ENCODE measurements at places on chromosomes 2 and 18. TPM values are rescaled to one million over a fixed set of nuclear protein-coding genes. Genes with fewer than 3 reads are reported as not detected.

UPP2 gene
- 1.6 TPM for total RNA-seq

ALLC gene
- total RNA-seq, result under 0.01 TPM

TWIST2 gene
- total RNA-seq, result not detected

SOWAHC gene
- 33.0 TPM for total RNA-seq

GREB1 gene
- 3.7 TPM for total RNA-seq

DNA sequence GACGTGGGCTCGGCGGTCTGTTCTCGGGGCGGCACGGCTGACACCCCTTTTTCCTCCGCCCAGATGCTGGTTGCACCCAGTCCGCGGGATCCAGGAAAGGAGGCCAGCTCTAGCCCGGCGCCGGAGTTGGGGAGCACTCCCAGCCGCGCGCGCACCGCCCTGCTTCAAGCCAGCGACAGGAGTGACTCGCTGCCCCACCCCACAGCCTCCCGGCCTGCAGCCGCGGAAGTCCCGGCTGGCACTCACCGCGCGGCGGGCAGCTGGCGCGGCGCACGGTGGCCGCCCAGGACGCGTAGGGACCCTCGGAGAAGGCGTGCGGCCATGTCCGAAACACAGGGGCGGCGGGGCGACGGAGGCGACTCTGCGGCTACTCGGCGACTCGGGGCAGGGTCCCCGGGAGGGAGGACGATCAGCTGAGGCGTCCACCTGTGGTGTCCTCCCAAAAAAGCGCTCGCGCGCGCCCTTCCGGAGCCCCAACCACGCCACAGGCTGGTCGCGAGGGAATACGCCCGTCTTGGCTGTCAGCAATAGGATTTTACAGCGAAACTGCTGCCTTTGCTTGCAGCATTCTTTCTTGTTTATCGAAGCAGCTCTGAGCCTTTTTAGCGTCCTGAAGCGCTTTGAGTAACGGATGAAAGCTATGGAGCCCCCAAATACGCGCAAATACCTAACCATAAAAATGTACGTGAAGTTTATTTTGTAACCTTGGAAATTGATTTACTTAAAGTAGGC lies at the start of gene ACADL:
Gene ACADL (minus strand): TSS at position 507 of the 732 bp plus-strand sequence. CDS start 184 bp downstream, at position 323.
- peak; percentile 57 for DNase-seq

DNA sequence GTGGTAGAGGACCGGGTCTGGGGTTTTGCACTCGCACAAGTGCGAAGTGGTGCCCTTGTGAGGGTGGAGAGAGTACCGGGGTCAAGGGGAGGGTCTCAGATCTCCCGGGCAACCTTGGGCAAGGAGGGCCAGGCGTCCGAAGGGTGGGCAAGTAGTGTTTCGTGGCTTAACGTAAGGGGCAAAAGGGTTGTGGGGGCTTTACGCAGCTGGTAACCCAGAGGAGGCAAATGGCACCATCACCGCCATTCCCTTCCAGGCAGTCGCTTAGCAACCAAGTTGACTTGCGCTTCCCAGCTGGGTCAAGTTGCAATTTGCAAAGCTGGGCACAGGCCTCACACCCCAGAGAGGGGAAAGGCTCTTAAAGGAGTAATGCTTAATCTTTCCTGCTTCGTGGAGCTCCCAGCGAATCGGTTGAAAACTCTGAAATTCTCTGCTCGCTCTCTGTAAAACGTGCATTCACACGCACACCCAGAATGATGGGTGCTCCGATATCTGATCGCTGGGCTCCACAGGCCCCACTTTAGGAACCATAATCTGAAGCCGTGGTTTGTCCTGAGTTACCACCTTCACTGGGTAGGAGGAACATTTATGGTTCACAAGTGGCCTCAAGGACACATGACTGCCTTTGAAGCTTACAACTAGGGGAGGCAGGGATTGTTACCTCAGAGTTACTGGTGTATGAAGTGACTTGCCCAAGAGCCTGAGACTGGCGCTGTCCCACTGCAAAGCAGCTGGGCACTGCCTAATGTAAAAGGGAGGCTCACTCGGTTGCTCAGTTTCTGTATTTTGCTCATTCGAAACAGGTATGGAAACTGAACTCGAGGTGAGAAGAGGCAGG lies 127.9 kb downstream of the UXS1 start:
- no peak for DNase-seq

- no peak for DNase-seq
These were observed 150.0 kb downstream of the DYSF start for GRCh38 chr2:71603311-71603811.

DNA sequence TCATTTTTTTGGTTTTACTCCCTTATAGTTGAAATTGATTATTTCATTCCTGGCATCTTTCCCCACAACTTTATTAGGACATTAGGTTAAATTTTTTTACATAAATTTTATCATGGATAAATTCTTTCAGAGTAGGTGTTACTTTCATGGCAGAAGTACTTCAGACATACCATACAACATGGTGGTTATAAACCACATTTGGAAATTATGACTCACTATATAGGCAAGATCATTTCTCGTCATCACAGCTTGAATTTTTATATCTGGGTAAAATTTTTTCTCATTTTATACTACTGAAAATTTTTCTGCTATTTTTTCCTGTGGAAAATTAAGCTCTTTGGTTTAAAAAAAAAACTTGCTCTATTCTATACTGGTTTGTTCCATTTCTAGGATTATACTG lies 111.9 kb upstream of the COL5A2 start:
- no peak for DNase-seq

GRCh38 chr2:68098291-68098797 lies 35.5 kb upstream of the C1D start:
- no peak for DNase-seq

DNA sequence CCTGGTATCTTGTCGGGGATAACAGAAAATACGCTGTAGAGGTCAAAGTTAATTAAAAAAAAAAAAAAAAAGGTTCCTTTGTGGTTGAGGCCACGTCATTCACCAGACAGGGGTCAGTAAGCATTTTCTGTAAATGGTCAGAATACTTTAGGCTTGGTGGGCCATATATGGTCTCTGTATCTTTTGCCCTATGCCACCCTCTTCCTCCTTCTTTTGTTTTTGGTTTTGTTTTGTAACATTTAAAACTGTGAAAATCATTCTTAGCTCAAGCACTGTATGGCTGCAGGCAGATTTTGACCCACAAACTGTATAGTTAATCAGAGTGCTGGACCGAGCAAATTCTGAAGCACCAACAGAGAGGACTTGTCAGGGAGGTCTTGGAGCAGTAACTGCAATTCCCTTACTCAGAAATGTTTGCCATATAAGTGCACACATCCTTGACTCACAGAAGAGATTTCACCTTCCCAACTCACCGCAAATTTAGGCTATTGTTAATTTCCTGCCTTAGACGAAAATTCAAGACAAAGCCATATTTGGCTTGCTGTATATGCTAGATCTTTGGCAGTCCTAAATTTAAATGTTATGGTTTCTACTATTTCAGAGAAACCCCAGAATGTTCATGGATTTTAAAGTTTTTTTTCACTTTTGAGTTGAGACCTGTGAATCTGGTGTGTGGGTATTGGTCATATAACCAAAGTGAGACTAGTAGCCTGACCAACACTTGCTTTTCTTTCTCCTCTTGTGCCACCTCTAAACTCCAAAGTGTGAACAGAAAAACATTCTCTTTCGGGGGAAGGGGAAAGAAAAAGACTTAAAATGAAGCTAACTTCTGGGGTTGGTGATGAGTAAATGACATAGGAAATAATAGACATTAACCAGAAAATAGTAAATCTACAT lies 65.4 kb downstream of the DOCK10 start:
- no peak for DNase-seq

DNA sequence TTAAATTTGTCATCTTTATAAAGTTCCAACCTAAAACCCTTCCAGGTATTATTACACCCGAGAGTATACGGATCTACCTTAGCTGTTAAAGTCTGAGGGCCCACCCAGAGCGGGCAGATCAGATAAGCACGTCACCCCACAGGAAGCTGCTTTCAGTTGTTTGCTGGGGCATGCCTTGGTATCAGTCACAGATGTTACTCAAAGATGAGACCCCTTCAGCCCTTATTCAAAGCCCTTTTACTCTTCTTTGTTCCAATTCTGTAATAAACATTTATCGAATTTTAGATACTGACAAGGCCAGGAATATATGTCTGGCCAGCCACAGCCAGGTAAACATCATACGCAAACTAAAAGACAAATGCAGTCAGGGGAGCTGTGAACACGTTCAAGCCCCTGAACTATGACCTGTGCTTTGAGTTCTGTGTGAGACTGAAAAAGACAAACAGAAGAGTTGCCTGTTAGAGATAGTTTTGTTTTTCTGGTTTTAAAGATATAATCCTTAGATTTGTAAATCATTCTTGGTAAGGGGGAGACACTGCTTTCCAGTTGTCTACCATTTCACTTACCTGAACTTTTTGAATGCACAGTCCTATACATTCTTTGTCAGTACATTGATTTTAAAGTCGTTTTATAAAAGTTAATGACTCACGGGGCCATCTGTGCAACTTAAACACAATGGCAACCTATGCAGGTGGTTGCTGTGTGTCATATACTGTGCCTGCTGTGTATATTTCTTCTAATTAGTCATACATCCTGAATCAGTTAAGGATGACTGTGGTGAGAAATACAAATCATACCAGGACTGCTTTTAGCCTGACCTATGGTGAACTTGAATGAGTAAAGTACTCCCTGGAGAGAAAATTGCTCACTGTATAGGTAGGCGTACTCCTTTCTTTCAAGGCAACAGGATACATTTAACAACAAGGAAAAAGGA lies 100.5 kb upstream of the ITPRID2 start:
- no peak for DNase-seq

- DNase-seq, result no peak
These were observed 101.5 kb downstream of the ALPK2 start for GRCh38 chr18:58527285-58527951.

DNA sequence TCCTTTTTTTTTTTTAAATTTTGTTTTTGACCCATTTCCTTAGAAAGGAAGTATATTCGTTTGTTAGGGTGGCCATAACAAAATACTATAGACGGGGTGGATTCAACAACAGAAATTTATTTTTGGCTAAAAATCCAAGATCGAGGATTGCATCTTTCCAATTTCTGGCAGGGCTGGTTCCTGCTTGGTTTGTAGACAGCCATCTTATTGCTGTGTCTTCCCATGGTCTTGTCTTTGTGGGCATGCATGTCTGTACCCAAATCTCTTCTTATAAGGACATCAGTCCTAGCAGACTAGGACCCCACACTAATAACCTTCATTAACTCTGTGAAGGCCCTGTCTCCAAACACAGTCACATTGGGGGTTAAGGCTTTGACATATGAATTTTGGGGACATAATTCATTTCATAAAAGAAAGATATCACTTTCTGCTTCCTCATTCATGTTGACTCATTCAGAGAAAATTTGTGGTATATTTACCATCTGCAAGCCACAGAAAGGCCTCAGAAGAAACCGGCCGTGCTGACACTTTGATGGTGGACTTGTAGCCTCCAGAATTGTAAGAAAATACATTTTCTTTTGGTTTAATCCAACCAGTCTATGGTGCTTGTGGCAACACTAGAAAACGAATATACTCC lies 262.1 kb downstream of the LPIN1 start:
- no peak for DNase-seq

DNA sequence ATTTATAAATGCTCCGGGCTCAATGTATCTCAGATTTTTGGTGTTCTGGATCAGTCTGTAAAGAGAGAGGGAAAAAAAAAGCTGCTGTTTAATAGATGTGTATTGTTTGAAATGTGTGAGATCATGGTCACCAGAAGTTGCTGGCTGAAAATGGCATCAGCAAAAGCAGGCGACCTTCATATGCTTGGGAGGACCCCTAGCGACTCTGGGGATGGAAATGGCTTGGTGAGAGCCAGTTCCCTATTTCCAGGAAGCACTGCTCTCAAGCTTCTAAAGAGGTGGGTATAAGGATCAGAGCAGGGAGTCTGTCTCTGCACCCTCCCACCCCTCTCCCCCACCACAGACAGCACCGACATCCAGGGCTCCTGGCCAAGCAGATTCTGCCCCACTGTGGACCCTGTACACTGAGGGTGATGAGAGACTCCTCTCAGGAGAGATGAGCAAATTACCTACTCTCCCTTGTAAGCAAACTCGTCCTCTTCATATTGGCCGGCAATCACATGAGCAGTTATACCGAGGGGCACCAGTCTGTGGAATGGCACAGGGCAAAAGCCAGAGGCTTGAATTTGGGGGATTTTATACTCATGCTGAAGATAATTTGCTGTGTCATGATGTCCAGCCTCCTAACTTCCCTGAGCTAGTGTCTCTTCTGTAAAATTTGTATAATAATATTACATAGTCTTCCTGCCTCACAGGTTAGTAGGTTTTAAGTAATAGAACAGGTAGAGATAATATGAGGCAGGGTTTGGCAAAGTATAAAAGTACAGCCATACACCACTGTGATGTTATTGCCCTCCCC lies 29.6 kb downstream of the LHCGR start:
- peak; percentile 26 for DNase-seq

DNA sequence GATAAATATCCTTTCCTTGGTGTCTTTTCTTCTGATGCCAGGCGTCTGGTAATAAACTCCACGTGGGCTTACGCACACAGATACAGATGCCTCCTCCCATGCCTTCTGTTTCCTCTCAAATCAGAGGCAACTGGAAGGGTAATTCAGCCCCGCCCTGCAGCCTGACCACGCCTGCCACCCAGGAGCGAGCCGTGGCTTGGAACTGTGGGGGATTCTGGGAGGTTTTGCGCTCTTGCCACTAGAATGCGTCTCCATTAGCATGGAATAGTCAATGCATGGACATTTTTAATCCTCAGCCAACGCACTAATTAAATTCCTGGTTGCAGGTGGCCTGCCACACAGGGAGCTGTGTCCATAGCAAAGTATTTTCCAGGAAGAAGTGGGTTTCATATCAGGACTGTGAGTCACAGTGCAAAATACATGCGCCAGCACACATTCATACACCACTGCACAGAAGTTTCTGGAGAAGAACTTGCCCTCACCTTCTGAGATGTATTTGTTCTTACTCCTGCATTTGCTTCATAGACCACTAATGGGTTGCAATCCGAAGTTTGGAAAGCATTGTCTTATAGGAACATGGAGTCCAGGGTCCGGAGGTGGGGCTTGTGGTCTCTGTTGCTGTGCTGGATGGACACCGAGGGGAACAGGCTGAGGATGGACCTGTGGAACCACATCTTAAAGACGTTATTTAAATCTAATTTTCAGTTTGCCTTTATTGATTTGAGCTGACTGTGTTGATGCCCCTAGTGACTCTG lies 151.4 kb downstream of the LDLRAD4 start:
- no peak for DNase-seq
